ENCODE measurements at places on chromosomes 13 and 19.
A peak's percentile ranks its signal among the peaks of the same experiment; 100 is the strongest.

GRCh38 chr13:102869948-102870676, 24.3 kb downstream of the ERCC5 start:
- peak; percentile 8 for DNase-seq

GRCh38 chr19:16892868-16893685, 4.3 kb downstream of the F2RL3 start:
- no peak for DNase-seq

DNA sequence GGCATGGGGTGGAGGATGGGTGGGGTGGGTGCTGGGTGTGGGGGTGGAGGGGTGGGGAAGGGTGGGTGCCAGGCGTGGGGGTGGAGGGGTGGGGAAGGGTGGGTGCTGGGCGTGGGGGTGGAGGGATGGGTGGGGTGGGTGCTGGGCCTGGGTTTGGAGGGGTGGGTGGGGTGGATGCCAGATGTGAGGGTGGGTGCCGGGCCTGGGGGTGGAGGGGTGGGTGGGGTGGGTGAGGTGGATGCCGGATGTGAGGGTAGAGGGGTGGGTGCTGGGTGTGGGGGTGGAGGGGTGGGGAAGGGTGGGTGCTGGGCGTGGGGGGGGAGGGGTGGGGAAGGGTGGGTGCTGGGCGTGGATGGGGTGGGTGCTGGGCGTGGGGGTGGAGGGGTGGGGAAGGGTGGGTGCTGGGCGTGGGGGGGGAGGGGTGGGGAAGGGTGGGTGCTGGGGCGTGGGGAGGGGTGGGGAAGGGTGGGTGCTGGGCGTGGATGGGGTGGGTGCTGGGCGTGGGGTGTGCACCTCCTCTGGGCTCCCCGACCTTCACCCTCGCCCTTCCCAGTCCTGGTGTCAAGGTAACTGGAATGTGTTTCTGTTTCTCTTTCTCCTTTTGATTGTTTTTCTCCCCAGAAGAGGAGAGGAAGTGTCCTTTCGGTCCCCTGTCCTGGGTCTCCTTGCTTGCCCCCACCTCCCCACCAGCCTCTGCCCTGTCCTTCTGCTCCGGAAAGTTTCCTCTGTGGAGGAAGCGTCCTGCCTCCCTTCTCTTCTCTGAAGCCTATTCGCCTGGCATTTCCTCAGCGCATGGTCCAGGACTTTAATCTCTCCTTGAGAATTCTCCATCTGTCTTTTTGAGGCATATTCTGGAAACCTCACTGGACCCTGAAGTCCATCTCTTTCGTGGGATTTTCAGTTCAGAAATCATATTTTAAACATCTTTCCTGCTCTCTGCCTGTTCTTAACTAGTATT, 22.9 kb upstream of the CFAP97D2 start:
- DNase-seq: no peak

DNA sequence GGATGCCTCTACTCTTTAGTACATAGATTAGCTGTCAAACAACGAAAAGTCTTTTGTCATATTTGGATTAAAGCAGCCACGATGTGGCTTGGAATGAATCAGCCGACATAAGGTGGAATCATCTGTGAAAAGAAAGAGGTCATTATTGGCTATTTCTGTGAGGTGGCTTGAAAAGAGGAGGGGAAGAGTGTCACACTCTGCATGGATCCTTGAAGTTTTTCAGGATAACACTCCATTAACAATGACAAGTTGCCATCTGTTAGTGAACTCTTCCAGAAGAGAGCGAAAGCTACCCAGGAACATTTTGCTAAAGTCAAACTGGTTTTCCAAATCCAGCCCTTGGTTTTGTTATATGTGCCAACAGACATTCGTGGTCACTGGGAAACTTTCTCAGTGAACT, 1604.8 kb downstream of the OLFM4 start:
- DNase-seq: no peak

GRCh38 chr13:80753866-80754265, 412.9 kb upstream of the SPRY2 start:
- DNase-seq: no peak

DNA sequence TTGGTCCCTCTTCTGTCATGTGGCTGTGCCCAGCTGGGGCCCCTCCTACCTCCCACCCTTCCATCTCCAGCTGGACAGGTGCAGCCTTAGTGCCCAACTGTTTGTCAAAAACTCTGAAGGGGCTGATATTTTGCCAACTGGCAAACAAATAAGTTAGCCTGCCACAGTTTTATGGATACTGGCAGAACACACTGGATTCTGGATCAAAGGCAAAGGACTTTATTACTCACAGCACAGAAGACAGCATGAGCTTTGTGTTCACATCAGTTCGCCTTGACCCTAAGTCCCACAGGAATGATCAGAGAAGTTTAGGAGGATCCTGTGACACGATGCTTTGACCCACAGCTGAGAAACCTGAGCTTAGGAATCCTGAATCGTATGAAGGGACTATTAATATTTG, 16.4 kb downstream of the KLK2 start:
- no peak for DNase-seq

DNA sequence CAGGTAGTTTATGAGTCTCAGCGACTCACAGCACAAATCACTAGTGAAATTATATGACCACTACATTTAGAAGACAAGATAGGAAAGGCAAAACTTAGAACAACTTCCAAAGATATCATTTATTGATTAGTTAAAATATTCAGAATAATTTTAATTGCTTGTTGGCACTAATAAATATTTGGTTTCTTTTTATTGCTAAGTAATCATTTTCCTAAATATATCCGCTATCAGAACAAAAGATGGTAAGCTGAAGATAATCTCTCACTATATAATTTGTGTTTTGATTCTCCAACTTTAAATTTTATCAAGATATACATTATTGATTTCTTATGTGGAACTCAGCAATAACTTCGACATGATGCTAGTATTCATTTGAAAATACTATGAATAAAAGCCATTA, 248.5 kb downstream of the DIAPH3 start:
- DNase-seq: no peak

DNA sequence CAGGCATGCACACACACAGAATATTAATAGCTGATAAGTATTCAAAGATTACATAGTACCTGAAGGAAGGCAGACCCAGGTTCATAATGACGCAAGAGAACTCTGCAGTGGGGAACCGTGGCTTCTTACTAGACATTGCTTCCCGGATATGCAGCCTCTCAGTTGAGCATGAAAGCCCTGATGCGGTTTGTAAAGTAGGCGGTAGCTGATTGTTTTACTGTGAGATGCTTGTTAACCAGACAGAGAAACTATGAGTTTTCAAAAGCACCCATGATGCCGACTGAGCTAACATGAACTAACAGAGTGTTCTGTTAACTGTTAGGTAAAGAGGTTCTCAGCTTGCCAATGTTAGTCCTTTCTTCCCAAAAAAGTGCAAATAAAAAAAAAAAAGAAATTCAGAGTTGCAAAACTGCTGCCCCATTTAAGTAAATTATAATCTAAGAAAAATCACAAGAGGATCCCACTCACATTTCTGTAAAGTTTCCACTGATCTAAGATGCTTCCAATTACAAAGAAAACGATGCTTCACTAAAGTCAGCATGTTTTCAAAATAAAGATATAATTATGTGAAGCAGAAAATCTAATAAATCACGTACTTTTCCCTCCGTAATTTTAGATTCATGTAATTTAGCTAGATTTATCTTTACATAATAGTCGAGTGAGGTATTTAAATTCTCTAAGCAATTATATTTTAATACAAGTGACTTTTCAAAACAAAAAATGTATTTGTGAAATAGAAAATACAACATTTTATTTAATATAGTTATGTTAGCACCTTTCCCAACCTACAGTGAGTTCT, 2.2 kb downstream of the FLT1 start:
- DNase-seq: no peak

DNA sequence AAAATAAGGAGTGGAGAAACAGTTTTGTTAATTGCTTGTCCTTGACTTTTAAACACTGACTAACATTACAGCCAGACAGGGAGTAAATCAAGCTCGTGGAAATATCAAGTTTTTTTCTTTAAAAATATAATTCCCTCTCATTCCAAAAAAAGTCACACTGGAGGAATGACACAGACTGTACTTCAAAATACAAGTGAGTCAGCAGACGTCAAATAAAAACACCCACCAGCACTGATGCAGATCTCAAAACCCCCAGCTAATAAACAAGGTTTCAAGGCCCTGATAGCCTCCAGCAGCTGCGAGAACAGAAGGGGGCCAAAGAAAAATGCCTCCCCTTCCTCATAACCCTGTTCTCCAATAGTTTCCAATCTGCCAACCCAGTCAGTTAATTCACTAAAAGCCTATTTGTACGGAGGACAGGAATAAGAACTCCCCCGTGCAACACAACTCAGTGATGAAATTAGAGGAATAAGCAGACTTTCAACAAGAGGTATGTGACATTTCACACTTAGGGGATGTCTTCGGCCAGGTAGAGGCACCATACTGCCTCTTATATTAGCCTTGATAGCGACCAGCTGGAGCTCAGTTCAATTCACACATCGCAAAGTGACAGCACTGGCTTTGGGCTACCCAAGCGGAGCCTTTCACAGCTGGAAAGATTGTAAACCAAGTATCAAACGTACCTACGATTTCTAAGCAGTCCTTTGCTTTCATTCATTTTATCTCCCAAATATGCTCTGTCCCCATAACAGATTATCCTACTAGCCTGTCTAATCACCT, 561.0 kb upstream of the KLF12 start:
- DNase-seq: no peak

- DNase-seq: peak; percentile 71
These were observed 20.1 kb downstream of the C19orf12 start for GRCh38 chr19:29694669-29695627.

- DNase-seq: peak; percentile 76
These were observed 24.9 kb downstream of the RCBTB1 start for GRCh38 chr13:49560270-49561061.

GRCh38 chr19:40995355-40995754, 4.3 kb downstream of the CYP2B6 start:
- no peak for DNase-seq

DNA sequence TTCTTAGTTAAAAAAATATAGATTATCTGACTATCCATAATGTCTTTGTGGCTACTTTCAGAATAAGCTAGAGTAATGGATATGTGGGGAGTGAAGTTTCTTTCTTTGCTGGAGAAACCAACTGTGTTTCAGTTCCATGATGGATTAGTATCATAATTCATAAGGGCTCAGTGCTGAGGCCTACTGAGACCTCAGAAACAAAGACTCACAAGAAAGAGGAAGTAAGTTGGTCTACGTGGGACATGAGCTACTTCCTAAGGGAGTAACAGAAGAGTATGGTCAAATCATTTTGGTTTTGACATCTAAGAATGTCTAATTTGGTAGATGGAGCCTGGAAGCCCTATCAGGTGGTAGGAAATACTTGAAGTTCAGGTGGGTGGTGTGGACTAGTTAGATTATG, 99.0 kb upstream of the HTR2A start:
- DNase-seq: no peak

DNA sequence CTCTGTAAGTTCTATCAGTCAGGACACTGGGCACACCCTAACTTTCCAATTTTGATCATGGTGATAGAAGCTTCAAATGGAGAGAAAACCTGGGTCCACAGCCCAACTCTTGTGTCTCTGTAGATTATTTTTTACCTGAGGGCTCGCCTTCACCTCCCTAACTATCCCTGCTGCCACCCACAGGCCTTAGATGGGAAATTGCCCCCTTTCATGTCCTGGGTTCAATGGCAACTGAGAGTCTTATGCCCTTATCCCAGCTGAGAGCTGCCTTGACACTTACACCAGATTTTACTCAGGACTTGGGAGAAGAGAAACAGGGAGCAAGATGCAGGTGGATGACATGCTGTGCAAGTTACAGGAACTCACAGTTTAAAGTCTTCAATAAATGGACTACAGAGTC, 81.7 kb downstream of the RAP2A start:
- no peak for DNase-seq

GRCh38 chr13:22110368-22110767, 439.5 kb downstream of the FGF9 start:
- no peak for DNase-seq

GRCh38 chr19:56132316-56132822, 8.7 kb upstream of the ZNF444 start:
- DNase-seq: no peak

- DNase-seq: peak; percentile 82
These were observed 2.5 kb upstream of the NR2F6 start for GRCh38 chr19:17248011-17248776.

DNA sequence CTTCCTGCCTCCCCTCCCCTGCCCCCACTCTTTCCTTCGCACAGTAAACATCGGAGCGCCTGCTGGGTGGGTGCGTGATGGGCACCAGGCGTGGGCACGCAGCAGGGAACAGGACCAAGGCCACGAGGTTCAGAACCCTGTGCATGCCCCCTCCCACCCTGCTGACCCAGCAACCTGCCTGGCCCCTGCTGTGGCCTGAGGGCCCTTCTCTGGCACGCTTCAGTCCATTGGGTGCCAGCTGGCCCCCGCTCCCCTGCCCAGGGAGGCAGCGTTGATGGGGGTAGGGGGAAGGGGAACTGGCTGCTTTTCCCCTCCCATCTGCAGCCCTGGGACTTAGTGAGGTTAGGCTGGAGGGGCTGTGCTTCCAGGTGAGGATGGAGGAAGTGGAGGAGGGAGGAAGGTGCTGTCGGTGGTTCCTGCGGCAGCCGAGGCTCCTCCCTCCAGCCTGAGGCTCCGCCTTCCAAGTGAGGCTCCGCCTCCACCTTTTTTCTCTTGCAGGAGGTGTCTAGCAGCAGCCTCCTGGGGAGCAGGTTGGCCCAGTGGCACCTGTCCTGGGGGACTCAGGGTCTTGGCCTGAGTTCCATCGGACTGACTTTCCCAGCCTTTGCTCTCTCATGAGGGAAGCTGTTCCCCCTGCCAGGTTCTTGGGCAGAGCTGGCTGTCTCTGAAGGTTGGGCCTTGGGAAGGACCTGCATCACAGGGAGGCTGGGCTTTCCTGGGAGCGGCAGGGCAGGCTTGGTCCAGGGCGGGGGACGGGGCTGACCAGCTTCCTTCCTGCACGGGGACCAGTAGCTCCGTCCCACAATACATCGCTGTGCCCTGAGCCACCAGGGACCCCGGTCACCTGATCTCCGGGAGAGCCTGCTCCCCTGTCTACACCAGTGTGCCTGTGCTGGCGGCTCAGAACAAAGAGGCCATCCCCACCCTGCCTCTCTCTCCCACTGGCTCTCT, 7.3 kb downstream of the PIAS4 start:
- no peak for DNase-seq

- no peak for DNase-seq
These were observed 18.0 kb downstream of the DCUN1D2 start for GRCh38 chr13:113472355-113473025.

DNA sequence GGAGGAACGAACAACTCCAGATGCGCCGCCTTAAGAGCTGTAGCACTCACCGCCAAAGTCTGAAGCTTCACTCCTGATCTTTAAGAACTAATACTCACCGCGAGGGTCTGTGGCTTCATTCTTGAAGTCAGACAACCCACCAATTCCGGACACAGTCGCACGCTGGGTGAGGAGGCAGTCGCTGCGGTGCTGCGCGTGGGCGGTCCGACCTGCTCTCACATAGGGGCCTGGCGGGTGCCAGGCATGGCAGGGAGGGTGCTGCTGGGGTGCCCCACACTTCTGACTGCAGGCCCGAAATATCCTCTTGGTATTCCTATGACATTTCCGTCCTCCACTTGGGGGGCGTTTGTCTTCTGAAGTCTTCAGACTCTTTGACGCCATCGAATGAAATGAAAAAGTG, 7.4 kb upstream of the MICU2 start:
- no peak for DNase-seq
